DMS79 treated with DMSO at 0.1 percent for 48 hours (cell line): ENCODE measurements at places on chromosomes 12 and 14.

- no peak for DNase-seq
These were observed 10.5 kb upstream of the BTG1 start for GRCh38 chr12:92156139-92156538.

GRCh38 chr12:47822863-47823262 lies 3.2 kb upstream of the HDAC7 start:
- no peak for DNase-seq

GRCh38 chr12:131102991-131103668 lies 149.4 kb downstream of the ADGRD1 start:
- no peak for DNase-seq

GRCh38 chr12:77339610-77340009 lies 274.2 kb upstream of the E2F7 start:
- DNase-seq: no peak

- DNase-seq: no peak
These were observed 22.7 kb upstream of the EID3 start for GRCh38 chr12:104280717-104281458.

- DNase-seq: no peak
These were observed 22.6 kb upstream of the KIF26A start for GRCh38 chr14:104115691-104116287.

DNA sequence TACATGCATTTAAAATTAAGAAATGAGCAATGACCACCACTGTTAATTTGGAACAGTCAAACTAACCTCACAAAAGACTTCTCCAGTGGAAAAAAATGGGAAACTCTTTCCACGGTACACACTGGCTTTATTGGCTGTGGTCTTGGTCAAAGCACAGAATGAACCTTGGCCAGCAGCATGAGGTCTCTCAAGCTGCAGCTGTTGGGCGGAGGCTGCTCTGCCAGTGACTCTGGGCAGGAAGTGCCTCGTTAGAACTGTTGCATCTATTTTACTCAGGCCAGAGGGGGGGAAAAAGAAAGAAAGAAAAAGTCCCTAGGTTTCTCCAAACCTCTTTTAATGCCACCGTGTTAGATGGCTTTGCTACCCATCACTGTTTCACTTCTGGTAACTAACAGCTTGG lies 279.8 kb upstream of the DIO2 start:
- DNase-seq: no peak

- peak; percentile 100 for DNase-seq
These were observed 533.7 kb upstream of the SEL1L start for GRCh38 chr14:82067221-82067875.

DNA sequence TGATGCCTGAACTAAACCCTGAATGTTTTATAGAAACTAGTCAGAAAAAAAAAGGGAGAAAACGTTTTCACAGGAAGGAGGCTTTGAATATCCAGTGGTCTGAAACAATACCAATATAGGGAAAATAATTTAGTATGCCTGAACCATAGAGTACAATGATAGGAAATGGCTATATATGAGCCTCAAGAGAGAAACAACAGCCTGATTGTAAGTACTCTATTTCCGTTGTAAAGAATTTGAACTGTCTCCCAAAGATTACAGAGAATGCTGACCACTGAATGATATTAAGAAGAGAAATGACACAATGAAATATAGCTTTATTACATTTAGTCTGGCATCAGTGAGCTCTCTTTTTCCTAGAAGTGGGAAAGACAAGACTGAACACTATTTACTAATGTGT lies 5.5 kb upstream of the GABARAPL1 start:
- DNase-seq: no peak

GRCh38 chr12:109689426-109689825 lies 24.2 kb upstream of the FAM222A start:
- DNase-seq: no peak

GRCh38 chr12:53171725-53172329 lies 8.7 kb upstream of the ZNF740 start:
- DNase-seq: peak; percentile 19

GRCh38 chr12:38282886-38283285 lies 33.7 kb upstream of the ALG10B start:
- DNase-seq: no peak

GRCh38 chr14:31207287-31207754 lies 272 bp downstream of the HECTD1 start:
- no peak for DNase-seq

- DNase-seq: no peak
These were observed 56.9 kb downstream of the TMTC1 start for GRCh38 chr12:29726741-29727348.

DNA sequence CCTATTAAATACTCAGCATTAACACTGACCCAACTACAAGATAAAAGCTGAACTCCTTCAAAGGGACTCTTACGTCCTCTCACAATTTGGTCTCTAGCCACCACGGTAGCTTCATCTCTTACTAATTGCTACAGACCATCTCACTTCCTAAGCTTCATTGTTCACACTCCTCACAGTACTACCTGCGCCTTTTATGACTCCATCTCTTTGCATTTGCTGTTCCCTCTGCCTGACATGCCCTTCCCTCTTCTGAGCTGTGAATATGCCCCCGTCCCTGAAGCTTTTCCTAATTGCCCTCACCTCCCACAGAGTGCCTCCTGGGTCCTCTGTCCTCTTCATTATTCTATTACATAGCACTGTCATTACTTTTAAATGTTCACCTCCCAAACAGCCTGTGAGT lies 2.5 kb downstream of the EEA1 start:
- no peak for DNase-seq

GRCh38 chr12:52207106-52207505 lies 15.3 kb upstream of the KRT80 start:
- no peak for DNase-seq

DNA sequence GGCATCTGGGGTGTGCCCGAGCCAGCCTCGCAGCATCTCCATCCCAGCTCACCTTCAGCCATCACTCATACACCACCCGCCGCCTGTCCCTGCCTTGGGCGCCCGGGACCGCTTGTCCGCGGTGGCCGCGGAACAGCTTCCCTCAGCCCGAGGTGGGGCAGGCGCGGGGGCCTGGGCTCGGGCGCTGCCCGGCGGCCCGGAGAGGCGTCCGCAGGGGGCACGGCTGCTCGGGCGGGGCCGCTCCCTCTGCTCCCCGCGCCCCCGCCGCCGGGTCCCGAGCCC lies 430 bp downstream of the SLC41A2 start:
- DNase-seq: no peak

- DNase-seq: no peak
These were observed 14.2 kb downstream of the FGF6 start for GRCh38 chr12:4431436-4431835.

- DNase-seq: no peak
These were observed 984.0 kb upstream of the TMEM132C start for GRCh38 chr12:127282786-127283565.

DNA sequence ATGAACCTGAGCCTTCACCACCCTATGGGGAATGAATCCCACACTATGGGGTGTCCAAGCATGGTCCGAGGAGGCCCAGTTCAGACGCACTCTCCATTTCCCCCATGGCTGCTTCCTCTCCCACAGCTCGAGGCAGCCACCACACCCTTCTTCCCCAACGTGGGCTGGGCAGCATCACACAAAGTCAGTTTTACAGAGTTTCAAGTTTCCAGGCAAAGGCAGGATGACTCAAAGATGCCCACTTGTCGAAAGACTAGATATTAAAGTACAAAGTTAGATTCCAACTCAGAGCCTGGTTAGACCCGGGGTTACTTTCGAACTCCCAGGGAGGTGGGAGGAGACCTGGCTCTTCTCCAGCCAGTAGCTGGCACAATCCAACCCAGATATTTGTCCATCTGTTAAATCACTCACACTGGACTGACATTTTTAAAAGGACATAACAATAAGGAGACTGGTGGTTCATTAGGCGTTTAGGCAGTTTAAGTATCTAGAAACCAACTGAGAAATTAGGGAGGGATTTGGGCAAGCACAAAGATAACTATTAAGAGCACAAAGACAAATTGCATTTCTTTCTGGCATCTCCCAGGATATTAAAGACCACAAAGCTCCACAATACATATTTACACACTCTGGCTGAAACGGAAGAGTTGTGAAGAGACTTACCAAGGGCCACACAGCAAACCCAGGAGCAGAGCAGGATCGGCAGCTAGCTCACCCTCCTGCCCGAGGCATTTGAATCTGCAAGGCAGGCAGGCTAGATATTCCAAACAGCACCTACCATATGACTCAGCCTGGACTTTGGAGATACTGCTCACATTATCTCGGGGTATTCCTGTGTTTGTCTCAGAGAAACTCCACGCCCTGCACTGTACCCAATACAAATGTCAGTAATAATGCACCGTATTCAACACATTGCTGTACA lies 34.8 kb downstream of the TMCC3 start:
- DNase-seq: no peak

- no peak for DNase-seq
These were observed 23.5 kb downstream of the OTUB2 start for GRCh38 chr14:94049625-94050023.

- DNase-seq: no peak
These were observed 430.1 kb downstream of the AEBP2 start for GRCh38 chr12:19869413-19869812.

DNA sequence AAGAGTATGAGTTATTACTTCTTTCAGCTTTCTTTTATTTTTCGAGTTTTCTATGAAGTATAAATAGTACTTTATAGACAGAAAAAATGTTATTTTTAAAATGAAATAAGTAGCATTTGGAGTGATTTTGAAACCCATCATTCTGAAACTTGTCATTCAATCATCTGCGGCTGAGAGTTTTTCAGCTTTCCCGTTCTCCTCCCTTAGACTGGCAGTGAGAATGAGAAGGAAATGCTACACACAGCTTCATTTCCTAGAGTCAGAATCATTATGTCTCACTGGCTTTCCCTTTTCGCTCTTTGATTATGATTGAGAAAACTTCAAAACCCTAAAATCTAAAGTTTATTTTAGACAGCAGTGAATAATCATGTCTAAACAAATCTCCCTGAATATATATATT lies 33.7 kb upstream of the GNPNAT1 start:
- no peak for DNase-seq

DNA sequence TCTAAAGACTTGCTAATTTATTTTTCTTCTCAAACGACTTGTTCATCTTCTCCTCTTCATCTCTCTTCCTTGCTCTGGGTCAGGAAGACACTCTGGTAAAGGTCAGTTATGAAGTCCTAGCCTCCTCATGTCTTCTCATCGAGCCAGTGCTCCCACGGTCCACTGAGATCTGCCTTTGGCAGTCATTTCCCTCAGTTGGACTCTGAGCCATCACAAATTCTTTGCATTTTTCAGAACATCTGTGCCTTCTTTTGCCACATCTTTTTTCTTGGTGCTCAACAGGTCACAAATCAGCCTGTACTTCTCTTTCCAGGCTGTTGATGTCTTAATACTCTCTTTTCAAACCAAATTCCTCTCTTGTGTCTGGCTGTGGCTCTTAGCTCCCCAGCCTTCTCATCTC lies 49.7 kb downstream of the IGF1 start:
- DNase-seq: no peak

DNA sequence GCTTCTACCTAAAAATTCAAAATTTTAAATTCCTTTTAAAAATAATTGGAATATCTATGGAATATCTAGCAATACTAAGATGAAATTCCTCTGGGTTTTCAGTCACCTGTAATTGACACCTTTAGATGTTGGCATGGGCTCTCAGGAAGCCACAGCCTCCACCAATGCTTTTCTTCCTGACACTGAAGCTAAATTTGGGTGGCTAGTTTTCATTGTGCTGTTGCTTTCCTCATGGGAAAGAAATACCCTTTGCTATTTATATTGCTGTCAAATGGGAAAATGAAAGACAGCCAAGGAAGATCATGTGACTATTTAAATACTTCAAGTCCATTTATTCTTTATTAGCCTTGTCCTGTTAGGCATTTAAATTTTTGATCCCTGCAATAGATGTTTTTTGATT lies 313.0 kb downstream of the NAV3 start:
- DNase-seq: no peak

GRCh38 chr14:90434370-90435020 lies 37.7 kb downstream of the CALM1 start:
- no peak for DNase-seq
